Hypothalamus (tissue), 51 donors: ENCODE measurements at places on chromosomes 1 and 21.

DNA sequence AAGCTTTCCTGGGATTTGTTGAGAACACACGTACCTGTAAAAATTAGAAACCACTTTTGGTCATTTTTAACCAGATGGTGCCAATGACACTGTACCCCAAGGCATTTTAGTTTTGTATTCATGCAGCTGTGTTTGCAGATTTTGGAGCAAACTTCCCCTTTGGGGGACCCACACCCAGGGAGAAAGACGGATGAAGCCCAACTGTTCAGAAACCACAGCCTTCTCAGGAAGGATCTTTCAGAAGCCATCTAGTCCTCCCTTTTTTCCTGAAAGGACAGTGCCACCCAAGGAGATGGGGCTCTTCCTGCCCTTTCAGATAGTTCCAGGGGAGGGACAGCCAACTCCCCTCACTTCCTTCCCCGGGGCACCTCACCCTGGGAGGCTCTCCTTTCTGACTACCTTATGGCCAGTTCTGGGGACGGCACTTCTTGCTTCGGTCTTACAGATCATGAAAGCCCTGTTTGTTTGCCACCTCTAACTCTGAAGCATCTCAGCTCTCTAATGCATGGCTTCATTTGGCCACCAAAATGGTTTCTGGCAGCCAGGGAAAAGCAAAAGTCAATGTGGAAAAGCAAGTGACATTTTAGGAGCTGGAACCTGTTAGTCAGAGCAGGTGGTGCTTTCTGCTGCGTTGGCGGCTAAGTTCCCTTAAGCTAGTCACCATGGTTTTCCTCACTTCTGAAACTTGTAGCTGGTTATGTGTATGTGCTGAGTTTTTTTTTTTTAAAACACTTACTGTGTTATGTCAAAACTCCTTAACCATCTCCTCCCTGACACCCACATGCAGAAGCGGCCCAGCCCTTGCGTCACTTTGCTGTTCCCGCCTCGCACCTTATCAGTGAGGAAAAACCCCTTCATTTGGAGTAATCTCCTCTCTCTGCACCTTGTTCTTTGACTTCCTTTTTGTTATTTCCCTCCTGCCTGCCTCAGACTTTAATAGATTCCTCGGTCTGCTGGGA, 10.1 kb downstream of the TMCC2 start:
- DNase-seq = peak; percentile 33

GRCh38 chr1:172642970-172643369, 15.9 kb upstream of the FASLG start:
- no peak for DNase-seq

DNA sequence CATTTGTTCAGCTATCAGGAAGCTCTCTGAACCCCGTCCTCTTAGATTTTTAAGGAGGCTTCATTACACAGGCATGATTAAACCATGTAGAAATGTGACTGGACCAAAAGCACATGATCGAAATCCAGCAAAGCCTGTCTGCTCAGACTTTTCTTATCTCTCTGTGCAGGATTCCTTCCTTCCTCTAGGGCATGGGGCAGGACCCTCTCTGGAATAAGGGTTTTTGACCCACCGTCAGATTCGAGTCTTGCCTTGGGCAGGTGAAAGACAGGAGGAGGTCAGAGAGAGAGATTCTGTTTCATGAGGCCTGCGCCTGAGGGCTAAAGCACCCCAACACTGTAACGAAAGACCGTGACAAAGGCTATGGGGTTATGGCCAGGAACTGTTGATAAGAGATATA, 136.8 kb downstream of the RHOU start:
- no peak for DNase-seq

GRCh38 chr1:174550296-174550695, 102.5 kb downstream of the GPR52 start:
- no peak for DNase-seq

DNA sequence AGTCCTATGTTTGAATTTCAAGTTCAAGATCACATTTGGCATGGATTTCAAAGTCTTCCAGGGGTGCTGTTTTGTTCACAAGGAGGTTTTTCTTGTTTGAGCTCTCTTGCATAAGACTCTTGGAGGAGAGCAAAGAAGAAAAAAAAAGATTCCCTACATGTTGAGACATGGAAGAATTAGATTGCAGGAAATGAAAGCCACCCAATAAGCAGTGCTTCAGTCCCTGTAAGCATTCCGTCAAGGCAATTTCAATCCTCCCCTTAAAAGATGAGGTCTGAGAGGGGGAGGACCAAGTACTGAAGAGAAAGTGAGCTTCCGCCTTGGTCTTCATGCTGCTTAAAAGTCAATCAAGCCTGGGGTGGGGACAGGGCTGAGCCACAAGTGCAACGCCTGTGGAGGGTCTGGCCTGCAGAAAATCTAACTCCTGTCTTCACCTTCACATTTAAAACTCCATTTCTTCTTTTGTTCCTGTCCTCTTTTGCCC, 50.2 kb downstream of the LPAR3 start:
- DNase-seq = no peak

GRCh38 chr1:48776393-48777218, at the start of gene BEND5:
Gene BEND5, minus strand, starts transcription at chr1:48776891. Its CDS starts 60 bp downstream, at chr1:48776831.
- DNase-seq = peak; percentile 71

- DNase-seq = no peak
Measured at GRCh38 chr1:119738100-119738720, 26.5 kb downstream of the PHGDH start.

- DNase-seq = no peak
Measured at GRCh38 chr1:184465489-184466146, 78.8 kb downstream of the C1orf21 start.

GRCh38 chr1:36944883-36945282, 89.4 kb downstream of the GRIK3 start:
- DNase-seq = no peak

DNA sequence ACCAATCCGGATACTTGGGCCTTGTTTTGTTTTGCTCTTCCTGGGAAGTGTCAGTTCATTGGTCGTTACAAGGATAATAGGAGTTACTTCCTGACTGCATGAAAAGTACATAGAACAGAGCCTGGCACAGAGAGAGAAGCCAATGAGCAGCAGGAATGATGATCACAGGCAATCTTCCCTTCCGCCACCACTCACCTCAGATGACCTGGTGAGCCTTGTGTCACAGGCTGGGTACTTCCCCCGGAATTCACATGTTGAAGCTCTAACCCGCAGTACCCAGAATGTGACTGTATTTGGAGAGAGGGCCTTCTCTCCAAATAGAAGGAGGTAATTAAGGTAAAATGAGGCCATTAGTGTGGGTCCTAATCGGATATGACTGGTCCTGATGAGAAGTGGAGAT, 18.8 kb upstream of the GPR137B start:
- no peak for DNase-seq
